Hypothalamus (tissue), 51 donors: ENCODE measurements at places on chromosomes 12 and 14.

DNA sequence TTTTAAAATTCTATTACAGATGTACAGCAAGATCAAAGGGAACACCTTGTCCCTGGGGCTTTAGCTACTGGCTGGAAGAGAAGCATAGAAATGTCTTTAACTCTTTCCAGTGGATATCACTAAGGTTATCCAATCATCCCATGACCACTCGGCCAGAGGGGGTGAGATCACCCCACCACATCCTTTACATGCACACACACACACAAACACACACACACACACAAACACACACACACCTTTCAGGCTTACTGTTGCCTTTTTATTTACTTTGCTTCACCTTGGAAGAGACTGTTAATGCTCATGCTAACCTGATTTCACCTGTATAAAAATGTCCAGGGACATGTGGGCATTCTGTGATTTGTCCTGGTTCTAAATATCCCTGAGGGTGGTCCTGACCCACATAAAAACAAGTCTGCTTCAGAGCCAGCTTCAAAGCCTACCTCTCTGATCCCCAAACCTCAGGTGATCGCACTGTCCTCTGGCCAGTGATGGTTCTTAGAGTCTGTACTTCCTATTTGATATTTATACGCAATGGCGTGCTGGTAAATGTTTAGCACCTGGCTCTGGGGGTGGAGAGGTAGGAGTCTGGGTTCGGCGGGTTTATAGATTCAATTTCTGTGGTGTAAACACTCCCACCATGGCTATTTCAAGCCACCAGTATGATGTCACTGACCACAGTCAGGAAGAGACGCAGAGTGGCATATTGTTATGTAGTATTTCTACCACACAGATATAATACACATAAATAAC lies 166.1 kb upstream of the EEA1 start:
- no peak for DNase-seq

DNA sequence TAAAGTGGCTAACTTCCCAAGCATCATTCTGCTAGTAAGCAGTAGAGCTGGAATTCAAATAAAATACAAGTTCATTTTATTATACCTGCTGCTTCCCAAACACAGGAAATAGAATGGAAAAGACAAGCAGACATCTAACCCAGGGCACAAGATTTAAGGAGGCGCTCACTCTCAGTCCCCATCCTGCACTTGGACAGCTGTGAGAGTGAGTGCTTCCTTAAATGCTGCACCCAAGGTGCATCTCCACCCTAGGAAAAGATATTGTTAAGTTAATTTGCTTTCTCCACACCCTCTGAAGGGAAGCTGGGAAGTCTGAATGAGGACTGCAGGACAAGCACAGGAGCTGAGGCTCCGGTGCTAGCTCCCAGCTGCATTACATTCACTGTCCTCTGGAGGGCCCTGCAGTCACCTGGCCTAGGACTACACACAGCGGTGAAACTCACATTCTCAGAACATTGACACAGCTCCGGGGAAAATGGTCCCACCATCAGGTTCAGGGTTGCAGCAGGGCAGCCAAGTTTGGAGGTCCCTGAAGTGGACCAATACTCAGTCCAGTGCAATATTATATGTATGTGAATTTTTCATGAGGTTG lies 14.2 kb downstream of the HEBP1 start:
- no peak for DNase-seq

DNA sequence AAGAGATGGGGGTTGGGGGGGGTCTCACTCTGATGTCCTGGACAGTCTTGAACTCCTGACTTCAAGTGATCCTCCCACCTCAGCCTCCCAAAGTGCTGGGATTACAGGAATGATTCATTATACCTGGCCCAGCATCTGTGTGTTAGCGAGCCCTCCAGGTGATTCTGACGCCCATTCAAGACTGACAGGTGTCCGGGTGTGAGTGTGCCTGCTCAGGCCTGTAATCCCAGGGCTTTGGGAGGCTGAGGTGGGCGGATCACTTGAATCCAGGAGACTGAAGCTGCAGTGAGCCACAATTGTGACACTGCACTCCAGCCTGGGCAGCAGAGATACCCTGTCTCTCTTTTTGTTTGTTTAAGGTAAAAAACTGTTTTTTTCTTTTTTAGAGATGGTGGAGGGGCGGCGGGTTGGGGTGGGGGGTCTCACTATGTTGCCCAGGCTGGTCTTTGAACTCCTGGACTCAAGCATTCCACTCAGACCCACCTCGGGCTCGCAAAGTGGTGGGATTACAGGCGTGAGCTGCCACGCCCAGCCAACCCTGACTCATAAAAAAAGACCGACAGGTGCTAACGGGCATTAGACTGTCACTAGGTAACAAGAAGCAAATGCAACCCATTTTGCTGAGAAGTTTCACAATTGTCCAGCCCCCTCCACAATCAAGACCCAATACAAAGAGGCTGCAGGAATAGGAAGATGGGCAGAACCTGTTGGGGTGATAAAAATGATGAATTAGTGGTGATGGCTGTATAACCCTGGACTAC lies 4.7 kb downstream of the VSIG10 start:
- DNase-seq, result no peak

GRCh38 chr14:86852530-86852929 lies 1140.5 kb downstream of the GALC start:
- DNase-seq, result no peak

DNA sequence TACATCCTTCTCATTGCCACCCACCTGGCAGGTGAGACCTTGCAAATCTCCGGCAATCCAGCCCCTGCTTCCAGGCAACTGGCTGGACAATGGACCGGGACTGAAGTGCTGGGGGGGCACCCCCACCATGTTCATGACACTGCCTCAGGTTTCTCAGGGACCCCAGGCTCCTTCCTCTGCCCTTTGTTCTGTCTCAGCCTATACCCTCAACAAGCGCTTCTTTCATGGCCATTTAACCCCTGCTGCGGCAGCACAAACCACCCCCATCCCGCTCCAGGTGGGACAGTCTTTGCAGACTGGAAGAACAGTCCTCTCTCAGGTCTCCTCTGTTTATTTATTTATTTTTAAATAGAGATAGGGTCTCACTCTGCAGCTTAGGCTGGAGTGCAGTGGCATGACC lies 7.6 kb downstream of the ISM2 start:
- no peak for DNase-seq

GRCh38 chr12:21773263-21773741 lies 1.2 kb downstream of the KCNJ8 start:
- DNase-seq, result peak; percentile 5

DNA sequence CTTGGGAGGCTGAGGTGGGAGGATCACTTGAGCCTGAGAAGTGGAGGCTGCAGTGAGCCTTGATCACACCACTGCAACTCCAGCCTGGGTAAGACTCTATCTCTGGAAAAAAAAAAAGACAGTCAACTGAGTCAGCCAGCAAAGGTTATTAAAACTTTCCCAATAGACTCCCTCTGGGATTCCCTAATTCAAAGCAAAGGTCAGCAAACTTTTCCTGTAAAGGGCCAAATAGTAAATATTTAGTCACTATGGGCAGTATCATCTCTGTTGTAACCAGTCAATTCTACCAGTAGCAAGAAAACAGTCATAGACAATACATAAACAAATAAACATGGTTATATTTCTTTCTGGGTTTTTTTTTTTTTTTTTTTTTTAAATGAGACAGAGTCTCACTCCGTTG lies 122.5 kb downstream of the IPO8 start:
- no peak for DNase-seq

- DNase-seq, result no peak
These were observed 132.3 kb downstream of the KSR2 start for GRCh38 chr12:117836476-117836875.

- DNase-seq, result no peak
These were observed 6.0 kb upstream of the UBC start for GRCh38 chr12:124920353-124920935.

- no peak for DNase-seq
These were observed 126.0 kb downstream of the CHST11 start for GRCh38 chr12:104582739-104583138.

DNA sequence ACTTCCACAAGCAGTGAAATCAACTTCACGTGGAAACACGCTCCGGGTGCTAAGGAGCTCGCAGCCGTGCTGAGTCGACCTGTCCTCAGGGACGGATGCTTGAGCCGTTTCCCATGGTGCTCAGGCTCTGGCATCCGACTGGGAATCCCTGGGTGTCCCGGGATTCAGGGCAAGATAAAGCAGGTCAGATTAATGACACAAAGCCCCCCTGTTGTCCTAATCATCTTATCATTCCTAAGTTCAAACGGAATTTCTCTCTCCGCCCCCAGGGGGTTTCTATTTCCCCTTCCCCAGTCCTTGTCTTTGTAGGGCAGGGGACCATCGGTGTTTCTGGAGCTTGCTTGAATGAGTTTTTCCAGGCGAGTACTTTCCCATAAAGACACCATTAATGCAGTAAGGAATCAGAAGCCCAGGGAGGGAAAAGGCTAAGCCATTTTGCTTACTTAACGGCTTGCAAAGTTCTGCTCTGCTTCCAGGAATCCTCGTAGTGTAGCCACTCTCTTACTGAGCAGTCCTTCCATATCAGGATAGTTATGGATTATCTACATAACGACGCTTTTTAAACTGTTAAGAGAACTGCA lies 116.5 kb downstream of the TMEM132C start:
- no peak for DNase-seq

DNA sequence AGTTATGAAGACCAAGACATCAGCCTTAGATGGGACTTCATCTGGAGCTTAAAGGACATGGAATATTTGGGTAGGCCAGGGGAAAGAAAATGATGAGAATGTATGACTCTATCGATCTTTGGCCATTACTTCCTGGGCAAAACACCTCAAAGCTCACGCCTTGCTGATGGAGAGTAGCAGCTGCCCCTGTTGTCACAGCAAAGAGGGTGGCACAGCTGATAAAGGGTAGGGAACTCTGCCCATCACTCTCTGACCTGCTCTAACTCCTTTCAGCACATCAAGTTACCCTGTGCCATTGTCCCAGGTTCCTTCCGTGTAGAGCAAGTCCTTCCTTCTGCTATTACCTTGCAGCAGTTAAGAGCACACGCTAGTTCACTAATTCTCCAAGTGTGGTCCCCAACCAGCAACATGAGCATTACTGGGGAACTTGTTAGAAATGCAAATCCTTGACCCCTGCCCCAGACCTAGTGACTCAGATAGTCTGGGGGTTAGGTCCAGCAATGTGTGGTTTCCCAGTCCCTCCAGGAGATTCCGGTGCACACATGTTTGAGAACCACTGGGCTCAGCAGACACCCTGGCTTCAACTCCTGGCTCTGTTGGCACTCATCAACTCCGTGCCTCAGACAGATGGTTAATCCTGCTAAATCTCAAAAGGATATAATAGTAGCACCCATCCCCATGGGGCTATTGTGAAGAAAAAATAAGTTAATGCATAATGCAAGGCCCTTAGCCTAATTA lies 93.7 kb upstream of the EEA1 start:
- no peak for DNase-seq

DNA sequence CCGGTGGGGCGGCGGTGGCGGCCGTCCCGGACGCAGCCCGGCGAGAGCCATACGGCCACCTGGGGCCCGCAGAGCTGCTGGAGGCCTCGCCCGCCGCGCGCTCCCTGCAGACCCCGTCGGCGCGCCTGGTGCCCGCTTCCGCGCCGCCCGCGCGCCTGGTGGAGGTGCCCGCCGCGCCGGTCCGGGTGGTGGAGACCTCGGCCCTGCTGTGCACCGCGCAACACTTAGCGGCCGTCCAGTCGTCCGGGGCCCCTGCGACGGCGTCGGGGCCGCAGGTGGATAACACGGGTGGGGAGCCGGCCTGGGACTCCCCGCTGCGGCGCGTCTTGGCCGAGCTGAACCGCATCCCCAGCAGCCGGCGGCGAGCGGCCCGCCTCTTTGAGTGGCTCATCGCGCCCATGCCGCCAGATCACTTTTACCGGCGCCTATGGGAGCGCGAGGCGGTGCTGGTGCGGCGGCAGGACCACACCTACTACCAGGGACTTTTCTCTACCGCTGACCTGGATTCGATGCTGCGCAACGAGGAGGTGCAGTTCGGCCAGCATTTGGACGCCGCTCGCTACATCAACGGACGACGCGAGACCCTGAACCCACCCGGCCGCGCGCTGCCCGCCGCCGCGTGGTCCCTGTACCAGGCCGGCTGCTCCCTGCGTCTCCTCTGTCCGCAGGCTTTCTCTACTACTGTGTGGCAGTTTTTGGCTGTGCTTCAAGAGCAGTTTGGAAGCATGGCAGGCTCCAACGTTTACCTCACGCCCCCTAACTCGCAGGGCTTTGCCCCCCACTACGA lies 716 bp downstream of the RIOX1 start:
- peak; percentile 32 for DNase-seq

DNA sequence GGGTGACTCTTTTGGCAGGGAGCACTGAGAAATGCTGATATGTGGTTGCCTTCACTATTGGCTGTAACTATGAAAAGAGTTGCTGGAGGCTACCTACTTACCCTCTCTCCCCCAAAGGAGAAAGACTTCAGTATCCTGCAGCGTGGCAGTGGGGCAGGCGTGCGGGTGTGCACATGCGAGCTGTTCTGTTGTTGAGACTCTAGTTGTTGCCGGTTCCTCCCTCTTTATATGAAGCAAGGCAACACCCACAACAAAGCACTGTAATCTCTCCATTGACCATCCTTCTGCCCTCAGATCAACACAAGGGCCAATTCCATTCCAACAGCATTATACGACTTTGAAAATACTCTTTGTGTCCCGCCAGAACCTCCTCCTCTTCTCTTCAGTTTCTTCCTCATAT lies 259.4 kb downstream of the CACNA1C start:
- no peak for DNase-seq

- DNase-seq, result peak; percentile 77
These were observed 14.9 kb downstream of the DTX1 start for GRCh38 chr12:113071135-113072112.

- no peak for DNase-seq
These were observed 2.2 kb downstream of the ATP6V1D start for GRCh38 chr14:67357186-67357968.

GRCh38 chr14:85528080-85528896 lies 1.7 kb upstream of the FLRT2 start:
- no peak for DNase-seq

DNA sequence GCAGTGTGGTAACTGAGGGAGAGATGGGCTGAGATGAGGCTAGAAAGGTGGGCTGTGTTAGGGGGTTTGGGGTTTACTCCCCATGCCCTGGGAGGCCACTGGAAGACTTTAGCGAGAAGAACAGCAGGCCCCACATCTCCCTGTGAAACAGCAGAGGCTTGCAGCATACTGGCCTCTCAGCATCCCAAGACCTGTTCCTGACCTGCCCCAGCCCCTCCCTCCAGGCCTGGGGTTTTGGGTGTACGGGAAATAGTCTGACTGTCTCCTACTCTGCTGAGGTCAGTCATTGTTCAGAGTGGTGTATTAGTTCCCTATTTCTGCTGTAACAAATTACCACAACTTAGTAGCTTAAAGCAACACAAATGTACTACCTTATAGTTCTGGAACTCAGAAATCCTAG lies 103.5 kb upstream of the HIF1A start:
- no peak for DNase-seq

GRCh38 chr14:23483236-23483854 lies 13.8 kb downstream of the NGDN start:
- DNase-seq, result peak; percentile 34

- DNase-seq, result no peak
These were observed 49.0 kb upstream of the A2ML1 start for GRCh38 chr12:8773461-8773860.
